Right cardiac atrium (tissue), 5 donors: ENCODE measurements at places on chromosomes 13 and 19.

DNA sequence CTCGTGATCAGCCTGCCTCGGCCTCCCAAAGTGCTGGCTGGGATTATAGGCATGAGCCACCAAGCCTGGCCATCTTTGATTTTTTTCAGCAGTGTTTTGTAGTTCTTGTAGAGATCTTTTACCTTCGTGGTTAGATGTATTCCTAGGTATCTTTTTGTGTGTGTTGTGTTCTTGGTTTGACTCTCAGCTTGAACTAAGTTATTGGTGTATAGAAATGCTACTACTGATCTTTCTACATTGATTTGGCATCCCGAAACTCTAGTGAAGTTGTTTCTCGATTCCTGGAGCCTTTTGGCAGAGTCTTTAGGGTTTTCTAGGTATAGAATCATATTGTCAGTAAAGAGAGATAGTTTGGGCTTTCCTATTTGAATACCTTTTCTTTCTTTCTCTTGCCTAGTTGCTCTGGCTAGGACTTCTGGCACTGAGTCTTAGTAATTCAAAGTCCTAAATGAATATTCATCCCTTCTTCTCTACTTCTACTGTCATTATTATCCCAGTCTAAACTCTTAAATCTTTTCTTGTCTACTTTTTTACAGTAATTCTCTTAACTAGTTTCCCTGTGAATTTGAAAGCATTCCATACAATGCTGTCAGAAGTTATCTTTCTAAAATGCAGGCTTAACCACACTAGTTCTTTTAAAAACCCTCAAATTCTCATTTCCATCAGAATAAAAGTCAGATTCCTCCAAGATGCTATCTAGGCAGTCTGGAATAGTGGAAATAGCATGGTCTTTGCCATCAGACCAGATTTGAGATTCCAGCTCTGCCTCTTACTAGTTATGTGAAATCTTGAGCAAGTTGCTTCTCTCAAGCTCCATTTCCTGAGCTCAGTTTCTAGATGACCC, 7.0 kb downstream of the GPR18 start:
- no peak for DNase-seq

DNA sequence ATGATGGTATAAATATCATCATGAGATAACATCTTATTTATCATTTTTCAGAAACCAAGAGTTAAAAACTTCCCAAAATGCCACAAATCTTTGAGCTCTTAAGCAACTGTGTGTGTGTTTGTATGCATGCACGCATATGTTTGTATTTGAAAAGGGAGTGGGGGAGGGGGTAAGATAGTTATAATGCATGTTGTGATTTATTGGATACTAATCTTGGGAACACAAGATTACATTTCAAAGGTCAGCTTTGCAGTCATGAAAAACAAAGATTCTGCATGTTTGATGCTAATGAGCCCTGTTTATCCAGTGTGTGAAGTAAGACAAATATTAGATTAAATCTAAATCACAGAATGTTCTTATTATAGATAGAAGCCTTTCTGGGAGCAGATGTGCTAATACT, 355.9 kb downstream of the DCT start:
- no peak for DNase-seq

- DNase-seq: peak; percentile 36
Observed at GRCh38 chr13:27034678-27035111, 136.9 kb downstream of the USP12 start.

- DNase-seq: no peak
Observed at GRCh38 chr19:42202290-42202880, 15.1 kb downstream of the DEDD2 start.

- no peak for DNase-seq
Observed at GRCh38 chr19:13691569-13692435, 72.5 kb upstream of the MRI1 start.

GRCh38 chr19:5681391-5682106, 722 bp downstream of the HSD11B1L start:
- DNase-seq: peak; percentile 22

DNA sequence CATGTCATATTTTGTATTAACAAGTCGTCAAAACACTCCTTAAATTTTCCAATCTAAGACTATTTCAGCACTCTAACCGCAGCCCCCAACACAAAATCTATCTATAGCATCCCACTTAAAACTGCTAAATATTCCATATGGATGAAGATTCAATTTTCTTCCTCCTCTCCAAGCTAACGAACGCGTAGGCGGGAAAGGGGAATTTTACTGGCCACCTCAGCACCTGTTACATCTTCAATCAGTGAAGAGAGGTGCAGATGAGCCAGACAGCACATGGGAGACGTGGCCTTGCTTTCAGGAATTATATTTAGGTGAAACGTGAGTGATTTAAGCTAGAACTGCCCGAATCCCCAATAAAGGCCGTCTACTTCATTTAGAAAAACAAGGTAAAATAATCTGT, 1.1 kb downstream of the RBM26 start:
- DNase-seq: no peak

DNA sequence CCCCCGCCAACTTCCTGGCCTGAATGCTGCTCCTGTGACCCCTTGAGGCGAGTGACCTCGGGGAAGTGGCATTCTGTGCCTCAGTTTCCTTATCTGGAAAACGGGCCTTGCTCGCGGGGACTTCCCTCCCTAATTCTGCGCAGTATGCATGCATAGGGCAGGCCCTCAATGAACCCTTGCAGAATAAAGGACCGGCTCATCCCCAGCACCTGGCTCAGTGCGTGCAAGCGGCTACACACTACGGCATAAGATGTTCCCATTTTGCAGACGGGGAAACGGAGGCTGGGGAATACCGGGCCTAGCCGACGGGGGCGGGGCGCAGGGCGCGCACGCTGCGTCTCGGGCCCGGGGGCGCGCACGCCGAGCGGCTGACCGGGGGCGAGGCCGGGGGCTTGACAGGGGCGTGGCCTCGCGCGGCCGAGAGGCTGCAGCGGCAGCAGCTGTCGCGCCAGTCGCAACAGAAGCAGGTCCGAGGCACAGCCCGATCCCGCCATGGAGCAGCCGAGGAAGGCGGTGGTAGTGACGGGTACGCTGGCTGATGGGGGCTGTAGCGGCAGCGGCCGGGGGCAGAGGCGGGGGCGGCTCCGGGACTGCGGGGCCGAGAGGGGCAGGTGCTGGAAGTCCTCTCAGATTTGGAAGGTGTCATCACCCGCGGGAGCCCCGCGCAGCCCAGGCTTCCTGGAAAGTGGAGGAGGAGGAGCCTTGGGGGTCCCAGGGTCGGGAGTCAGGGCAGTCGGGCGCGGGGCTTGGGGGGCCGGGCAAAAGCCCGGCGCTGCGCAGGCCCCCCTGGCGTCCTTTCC, at the start of gene PGPEP1:
TSS of gene PGPEP1 (plus strand) at position 409 of the 800 bp plus-strand sequence. CDS start at position 493, 84 bp downstream.
- peak; percentile 93 for DNase-seq

DNA sequence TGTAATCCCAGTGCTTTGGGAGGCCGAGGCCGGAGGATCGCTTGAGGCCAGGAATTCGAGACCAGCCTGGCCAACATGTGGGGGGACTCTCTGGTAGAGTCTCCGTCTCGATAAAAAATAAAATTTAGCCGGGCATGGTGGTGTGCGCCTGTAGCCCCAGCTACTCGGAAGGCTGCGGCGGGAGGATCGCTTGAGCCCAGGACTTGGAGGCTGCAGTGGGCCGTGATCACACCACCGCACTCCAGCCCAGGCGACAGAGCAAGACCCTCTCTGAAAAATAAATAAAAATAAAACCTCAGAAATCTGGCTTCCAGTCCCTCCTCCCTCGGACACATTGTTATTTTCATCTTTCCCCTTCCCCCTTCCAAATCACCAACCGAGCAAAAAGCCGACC, 332 bp downstream of the IRGQ start:
- DNase-seq: no peak

- no peak for DNase-seq
Observed at GRCh38 chr19:10343495-10343894, 4.1 kb upstream of the ICAM3 start.

GRCh38 chr19:39168258-39169142, 28.3 kb upstream of the NCCRP1 start:
- DNase-seq: peak; percentile 41
